Panc1 (cell line): ENCODE measurements at places on chromosomes 13 and 19.

GRCh38 chr13:20193907-20194631 is 1.3 kb upstream of the GJB2 start:
- no peak for DNase-seq

DNA sequence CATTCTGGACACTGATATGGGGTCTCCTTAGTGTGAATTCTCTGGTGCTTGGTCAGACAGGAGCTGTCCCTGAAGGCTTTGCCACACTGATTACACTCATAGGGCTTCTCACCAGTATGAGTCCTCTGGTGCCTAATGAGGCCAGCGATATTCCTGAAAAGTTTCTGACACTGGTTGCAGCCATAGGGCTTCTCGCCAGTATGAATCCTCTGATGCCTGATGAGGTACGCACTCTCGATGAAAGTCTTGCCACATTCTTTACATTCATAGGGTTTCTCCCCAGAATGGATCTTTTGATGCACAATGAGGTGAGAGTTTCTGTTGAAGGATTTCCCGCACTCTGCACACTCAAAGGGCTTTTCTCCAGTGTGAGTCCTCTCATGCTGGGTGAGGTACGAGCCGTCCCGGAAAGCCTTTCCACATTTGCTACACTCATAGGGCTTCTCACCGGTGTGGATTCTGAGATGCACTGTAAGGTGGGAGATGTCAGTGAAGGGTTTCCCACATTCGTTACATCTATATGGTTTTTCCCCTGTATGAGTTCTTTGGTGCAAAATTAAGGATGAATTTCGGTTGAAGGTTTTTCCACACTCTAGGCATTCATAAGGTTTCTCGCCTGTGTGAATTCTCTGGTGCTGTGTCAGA is 22.4 kb downstream of the ZNF329 start:
- no peak for DNase-seq

- DNase-seq = no peak
These were observed 208.8 kb downstream of the COG6 start for GRCh38 chr13:39864221-39864620.

DNA sequence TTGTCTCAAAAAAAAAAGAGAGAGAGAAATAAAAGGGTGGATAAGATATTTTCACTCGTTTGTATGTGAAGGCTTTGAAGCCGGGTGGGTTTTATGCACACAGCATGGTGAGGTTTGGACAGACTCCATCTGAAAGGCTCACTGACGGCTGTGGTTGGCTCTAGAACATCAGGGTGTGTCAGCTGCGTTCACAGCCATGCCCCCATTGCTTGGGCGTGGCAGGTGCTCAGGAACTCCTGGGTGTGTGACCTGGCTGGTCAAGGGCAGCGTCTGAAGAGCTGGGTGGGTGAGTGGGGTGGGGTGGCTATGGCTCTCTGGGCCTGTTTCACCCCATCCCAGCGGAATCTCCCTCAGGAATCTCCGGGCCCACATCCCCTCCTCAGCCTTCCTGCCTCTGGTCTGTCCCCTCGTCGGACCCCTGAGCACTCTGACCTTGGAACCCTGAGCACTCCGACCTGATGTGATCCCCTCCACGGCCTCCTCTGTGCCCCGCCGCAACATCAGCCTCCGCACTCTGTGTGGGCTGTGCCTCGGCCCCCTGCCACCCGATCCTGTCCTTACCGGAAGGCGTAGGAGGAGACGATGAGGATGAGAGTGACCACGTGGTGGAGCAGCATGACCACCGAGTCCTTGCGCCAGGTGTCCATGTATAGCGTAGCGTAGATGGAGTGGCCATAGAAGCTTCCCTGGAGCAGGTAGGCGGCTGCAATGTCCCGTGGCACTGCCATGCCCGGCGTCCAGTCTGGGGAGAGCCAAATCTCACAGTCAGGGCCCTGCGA is 12.2 kb downstream of the CERS1 start:
- DNase-seq = no peak

DNA sequence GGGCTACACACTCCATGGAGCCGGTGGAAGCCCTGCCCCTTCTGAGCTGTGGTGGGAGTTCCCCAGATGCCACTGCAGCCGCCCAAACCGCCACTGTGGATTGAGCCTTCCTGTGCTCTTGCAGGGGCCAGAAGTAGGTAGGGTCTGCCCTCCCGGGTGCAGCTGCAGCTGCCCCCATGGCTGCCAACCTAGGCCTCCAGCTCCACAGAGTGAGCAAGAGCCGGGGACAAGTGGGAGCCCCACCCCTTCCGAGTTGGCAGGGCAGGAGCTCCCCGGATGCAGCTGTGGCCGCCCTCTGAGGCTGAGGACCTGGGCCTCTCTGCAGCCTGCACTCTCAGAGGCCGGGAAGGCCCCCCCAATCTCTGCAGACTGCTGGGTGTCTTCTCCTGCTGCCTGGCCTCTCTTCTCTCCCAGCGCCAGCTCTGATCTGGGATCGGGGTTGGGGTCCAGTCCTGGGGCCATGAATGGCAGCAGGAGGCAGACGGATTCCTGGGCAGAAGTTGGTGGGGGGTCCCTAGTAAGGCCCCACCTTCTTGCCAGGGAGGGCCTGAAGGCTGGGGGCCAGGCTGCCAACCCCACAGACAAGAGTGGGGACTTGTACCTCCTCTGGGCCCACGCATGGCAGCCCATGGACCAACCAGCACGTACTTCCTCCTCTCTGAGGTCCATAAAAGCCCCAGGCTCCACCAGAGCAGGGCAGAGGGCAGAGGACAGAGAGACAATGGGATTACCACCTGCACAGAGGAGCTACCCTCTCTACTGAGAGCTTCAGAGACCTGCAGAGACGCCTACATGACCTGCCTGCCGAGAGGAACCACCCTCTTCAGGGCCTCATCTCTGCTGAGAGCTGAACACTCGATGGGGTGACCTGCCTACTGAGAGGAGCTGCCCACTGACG is 28.9 kb downstream of the AP2S1 start:
- DNase-seq = no peak

- DNase-seq = no peak
These were observed 167.1 kb downstream of the PCDH9 start for GRCh38 chr13:67063036-67063435.

GRCh38 chr13:19606152-19606551 is 27.3 kb upstream of the MPHOSPH8 start:
- DNase-seq = no peak

- no peak for DNase-seq
These were observed 452 bp upstream of the PSMD8 start for GRCh38 chr19:38373907-38374331.

DNA sequence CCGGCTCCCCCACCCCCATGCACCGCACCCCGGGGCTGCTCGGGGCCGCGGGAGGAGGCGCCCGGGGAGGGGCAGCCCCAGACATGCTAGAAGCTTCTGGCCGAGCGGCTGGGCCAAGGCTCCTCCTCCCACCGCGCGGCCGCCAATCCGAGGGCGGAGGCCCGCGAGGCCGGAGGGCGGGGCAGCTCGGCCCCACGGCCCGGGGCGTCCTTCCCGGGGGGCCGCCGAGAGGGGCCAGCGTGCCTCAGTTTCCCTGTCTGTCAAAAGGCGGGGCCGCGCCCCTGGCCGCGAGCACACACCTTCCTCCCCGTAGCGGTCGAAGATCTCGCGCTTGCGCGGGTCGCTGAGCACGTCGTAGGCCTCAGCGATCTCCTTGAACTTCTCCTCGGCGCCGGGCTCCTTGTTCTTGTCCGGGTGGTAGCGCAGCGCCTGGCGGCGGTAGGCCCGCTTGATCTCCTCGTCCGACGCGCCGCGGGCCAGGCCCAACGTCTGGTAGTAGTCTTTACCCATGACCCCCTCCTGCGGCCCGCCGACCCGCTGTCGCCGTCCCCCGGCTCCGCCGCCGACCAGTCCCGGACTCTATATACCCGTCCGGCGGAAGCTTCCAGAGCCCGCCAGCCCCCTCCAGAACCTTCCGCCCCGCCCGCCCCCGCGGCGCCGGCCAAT is at the start of gene DNAJB1:
DNAJB1 (minus strand) TSS at position 558 of the 666 bp plus-strand sequence; CDS start at position 510, 48 bp downstream.
- DNase-seq = no peak

- no peak for DNase-seq
These were observed 54.9 kb downstream of the COLGALT1 start for GRCh38 chr19:17610384-17610783.

DNA sequence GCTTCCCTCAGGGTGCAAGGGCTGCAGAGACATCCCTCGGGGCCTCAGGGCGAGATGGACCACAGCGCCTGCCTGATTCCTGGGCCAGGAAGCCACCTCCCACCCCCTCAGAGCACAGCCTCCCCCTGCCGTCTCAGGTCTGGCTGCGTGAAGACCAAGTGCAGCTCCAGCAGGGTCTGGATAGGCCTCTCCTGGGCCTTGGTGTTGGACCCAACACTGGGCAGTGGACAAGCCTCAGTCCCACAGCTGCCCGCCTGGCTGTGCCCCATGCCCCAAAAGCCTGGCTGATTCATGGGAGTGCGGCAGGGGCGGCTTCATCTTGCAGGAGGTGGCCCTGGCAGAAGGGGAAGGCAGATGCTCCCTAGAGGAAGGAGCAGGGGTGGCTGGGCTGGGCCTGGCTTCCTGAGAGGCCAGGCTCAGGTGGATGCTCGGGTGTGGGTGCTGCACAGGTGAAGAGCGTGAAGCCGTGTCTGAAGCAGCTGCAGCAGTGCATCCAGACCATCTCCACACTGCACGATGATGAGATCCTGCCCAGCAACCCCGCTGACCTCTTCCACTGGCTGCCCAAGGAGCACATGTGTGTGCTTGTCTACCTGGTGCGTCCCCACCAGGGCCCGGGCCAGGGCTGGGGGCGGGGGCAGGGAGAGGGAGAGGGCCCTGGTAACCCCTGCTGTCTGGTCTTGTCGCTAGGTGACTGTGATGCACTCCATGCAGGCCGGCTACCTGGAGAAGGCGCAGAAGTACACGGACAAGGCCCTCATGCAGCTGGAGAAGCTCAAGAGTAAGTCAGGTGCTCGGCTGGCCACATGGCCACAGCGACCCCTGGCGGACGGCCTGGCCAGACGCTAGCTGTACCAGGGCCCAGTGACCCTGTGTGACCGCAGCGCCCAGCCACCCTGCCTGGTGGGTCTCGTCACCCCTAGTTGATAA is 21.7 kb downstream of the MAU2 start:
- DNase-seq = no peak

DNA sequence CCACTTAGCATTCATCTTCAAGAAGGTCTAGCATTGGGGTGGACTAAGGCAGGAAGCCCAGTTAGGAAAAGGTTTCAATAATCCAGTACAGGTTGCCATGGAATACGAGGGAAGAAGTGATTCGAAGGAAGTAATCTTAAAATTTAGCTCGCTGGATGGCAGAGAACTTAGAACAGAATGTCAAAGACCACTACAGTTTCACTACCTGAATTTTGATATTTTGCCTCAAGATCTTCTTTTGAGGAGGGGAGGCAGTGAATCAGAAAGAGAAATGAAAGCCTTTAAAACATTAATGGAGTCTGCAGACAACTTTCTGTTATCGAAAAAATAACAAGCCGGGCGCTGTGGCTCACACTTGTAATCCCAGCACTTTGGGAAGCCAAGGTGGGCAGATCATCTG is 7.0 kb upstream of the RAB8A start:
- DNase-seq = no peak

DNA sequence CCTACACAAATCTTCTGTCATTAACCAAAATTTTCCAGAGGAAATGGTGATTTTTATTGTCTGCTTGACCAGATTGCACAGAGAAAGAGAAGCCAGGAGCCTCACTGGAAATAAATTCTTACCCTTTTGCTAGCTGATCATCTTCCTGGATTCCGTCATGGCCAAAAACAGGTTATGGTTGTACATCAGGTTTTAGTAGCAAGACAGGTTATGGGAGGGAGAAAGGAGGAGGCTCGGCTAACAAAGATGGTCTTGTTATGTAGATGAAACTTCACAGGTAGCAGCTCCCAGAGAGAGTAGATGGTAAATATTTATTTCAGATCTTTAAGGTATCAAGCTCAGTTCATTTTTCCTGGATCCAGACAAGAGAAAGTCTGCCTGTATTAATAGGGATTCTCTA is 19.7 kb upstream of the CEACAM3 start:
- no peak for DNase-seq

DNA sequence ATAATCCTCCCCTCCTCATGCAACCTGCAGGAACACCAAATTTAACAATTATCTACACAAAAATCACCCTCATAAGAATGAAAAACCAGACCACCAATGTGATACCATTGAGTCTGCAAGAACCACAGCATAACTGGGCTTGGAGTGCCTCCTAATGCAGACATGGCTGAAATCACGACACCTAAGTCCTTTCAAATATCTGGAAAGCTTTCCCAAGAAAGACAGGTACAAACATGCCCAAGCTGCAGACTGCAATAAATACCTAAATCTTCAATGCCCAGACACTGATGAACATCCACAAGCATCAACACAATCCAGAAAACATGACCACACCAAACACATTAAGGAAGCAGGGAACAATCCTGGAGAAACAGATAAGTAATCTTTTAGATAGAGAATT is 417.1 kb downstream of the LMO7 start:
- DNase-seq = no peak
